Cortex of kidney (tissue), 1 donor: ENCODE measurements at places on chromosomes 1 and 21.

GRCh38 chr1:219771080-219771479, 157.3 kb downstream of the SLC30A10 start:
- no peak for DNase-seq

DNA sequence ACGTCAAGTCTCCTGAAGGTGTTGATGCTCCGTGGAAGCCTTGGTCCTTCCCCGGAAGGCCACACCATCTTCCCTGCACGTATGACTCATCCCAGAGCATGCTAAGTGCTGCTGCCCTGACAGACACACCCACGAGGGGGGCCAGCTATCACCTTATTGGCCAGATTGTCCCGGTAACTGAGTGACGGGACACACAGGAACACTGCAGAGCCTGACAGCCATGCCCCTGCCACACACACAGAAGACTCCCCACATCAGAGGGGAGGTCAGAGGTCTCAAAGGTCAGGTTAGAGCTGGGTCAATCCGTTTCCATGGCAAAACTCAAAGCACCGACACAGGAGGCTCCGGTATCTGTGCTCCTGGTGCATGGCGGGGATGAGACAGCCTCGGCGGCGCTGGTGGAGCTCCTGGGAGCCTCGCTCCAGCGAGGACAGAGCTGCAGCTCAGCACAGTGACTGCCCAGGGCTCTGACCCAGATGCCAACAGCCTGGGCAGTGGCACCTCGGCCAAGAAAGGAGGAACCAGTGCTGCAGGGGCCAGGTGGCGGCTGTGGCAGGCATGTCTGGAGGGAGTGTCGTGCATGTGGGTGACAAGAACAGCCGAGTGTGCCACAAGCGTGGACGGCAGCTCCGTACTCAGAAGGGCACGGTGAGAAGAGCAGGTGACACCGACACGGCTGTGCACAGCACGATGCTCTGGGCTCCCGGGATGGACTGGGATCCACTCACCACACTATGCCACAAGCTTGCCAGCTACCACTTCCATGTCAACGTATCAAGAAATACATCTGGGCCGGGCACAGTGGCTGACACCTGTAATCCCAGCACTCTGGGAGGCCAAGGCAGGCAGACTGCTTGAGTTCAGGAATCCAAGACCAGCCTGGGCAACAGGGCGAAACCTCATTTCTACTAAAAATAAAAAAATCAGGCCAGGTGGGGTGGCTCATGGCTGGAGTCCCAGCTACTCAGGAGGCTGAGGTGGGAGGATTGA, 14.8 kb upstream of the TMEM240 start:
- no peak for DNase-seq

GRCh38 chr1:221002601-221003000, 123.4 kb downstream of the HLX start:
- no peak for DNase-seq

- no peak for DNase-seq
Observed at GRCh38 chr1:17155257-17155920, 36.1 kb upstream of the PADI2 start.

- no peak for DNase-seq
Observed at GRCh38 chr1:186722711-186723309, 42.6 kb upstream of the PTGS2 start.
